ENCODE measurements at places on chromosomes 7 and 10.

DNA sequence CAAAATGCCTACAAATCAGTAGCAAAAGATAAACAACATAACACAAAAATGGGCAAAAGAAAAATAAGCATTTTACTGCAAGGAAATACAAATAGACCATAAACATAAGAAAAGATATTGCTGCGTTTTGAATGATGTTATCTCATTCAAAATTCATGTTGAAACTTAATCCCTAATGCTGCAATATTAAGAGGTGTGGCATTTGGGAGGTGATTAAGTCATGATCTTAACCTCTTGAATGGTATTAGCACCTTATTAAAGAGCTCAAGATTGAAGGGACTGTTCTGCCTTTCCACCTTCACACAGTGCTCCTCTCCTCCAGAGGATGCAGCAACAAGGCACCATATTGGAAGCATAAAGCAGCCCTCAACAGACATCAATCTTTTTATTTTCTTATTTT is 12.4 kb upstream of the TNKS2 start:
- DNase-seq: no peak

GRCh38 chr10:99369126-99369525 is 40.0 kb downstream of the CNNM1 start:
- no peak for DNase-seq

- no peak for DNase-seq
These were observed 35.3 kb upstream of the STARD3NL start for GRCh38 chr7:38142736-38143135.

- no peak for DNase-seq
These were observed 100.8 kb downstream of the MLLT10 start for GRCh38 chr10:21634599-21635365.

DNA sequence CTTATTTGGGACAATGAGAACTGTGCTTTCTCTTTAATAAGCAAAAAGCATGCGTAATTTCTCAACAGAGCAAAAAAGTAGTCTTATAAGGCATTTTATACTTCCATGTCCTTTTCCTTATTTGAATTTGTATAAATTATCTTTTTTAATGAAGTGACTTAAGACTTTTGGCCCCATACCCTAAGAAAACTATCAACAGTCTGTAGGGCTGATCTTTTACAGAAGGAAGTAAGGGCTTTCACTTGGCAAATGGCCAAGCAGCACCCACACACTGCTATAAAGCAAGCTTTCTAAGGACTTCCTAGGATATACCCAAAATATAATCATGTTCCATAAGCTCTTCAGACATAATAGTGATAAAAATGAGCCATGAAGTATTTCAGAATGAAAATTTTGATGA is 3.4 kb downstream of the CRPPA start:
- no peak for DNase-seq

DNA sequence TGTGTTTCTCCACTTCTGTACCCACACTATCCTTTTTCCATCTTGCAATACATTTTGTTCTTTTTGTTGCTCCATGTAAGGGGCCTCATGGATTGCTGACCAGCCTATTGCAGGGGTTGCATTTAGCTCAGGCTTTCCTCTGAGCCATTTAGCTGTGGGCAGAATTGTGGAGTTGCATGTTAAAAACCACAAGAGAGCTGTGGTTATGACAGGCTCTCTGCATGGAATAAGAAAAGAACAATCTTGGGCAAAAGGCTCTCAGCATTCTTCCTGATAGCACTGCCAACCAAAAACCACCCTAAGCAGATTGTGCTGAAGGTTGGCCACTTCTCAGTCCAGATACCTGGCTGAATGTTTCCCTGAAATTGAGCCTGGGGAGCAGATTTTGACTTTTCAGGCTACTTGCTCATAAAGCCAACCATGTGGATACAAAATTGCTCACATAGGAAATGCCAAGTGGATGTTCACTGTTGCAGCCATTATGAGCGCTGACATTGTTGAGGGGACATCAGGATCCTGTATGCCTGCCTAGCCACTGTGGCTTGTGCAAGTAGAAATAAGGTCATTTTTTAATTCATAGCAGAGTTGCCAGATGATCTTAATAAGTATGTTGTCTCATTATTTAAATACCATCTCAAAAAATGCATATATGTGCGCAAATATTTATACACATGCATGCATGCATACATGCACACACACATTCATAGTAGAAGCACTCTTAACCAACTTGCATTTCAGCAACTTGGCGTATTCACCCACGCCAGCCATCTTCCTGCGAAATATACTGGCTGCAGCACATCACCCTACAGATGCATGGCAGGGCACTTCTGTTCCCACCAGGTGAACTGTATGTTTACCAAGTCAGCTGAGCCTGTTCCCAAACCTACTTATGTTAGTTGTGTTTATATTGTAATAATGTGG is 695.4 kb downstream of the LRMDA start:
- no peak for DNase-seq

DNA sequence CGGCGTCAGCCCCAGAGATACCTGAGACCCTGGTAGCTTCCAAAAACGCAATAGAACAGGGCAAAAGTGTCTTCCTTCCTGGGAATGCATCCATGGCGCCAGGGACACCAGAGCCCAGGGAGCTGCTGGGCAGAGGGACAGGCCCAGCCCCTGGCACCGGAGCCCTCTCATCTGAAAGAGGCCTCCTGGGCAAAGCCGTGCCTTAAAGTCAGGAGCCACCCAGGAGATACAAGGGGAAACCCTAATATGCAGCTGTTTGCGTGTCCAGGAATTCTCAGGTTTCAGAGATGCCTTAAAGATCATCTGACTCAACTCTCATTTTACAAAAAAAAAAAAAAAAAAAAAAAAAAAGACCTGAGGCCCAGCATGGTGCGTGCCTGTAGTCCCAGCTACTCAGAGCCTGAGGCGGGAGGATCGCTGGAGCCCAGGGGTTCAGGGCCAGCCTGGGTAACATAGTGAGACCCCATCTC is 28.0 kb downstream of the NUDT1 start:
- DNase-seq: no peak

DNA sequence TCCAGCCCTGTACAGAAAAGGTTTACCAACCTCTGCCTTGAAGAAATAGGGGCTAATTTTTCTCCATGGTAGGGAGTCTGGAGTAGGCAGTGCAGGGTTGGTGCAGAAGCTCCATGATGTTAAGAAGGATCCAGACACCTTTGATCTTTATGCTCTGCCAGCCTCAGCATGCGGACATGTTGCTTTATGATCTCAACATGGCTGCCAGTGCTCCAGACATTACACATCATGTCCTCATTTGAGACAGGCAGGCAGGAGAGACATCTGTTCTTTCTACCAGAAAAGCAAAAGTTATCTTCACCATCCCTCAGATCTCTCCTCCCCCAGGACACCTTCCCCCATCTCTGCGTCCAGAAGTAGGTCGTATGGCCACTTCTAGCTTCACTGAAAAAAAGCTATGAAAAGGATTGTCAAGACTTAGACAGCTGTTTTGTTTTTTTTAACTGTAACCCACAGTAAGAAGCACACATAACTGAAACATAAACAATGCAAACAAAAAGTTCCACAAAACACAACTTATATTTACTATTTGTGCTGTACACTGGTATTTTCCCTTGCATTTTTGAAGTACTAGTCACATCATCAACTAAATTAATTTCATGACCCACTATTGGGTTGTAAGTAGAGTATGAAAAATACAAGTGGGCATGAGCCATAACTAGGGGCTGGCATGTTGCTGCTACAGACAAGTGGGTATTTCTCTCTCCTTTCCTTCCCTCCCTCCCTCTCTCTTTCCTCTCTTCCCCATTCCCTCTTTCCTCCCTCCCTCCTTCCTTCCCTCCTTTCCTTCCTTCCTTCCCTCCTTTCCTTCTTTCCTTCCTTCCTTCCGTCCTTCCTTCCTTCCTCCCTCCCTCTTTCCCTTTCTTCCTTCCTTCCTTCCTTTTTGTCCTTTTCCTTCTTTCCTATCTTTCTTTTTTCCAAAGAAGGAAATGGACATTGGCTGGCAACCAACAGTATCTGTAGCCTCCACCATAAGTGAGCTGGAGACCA is 2.6 kb upstream of the RASSF4 start:
- no peak for DNase-seq

DNA sequence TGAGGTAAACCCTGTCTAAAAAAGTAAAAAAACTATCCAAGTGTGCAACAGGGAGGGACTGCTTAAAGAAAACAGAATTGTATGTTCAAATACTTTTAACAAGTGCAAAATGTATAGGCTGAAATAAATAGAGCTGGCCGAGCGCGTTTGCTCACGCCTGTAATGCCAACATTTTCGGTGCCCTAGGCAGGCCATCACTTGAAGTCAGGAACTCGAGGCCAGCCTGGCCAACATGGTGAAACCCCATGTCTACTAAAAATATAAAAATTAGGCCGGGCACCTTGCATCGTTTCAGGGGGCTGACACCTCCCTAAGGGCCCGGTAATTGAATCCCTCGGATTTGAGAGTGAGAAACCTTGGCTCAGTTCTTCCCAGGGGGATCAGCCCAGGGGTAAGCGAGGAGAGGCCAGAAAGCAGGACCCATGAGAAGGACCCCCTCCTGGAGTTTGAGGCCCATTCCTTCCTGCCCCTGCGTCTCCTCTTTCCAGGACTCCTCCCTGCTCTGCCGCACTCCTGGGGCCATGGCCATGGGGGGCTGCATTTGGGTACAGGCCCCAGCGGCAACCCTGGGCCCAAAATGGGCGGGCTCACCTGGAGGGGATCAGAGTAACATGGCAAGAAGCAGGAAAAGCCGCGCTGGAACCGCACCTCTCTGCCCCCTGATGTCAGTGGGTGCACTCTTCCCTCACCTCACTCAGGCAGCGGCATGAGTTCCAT is 75.5 kb upstream of the TMEM248 start:
- DNase-seq: no peak

- no peak for DNase-seq
These were observed 66.5 kb downstream of the ASB13 start for GRCh38 chr10:5599613-5600520.

DNA sequence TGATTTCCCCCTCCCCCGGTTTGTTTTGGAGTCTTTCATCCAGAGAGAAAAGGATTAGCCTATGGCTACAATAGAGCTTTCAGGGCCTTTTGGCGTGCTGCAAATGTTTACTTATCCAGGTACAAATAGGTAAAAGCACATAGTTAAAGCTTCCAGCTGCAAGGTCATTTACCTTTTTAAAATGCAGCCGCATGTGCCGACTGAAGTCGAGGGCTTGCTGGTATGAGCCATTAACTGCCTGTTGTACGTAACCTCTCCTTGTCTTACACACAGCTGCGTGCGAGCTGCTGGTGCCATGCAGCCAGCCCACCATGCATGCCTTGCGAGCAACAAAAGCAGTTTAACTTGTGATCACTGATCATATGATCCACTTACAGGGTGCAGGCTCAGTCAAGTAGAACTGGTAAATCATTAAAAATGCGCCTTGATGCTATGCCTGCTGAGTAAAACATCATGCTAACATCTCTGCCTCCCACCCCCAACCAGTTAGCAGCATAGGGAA is 866.4 kb downstream of the LRMDA start:
- DNase-seq: no peak

GRCh38 chr7:121274467-121274866 is 54.3 kb upstream of the WNT16 start:
- DNase-seq: no peak

DNA sequence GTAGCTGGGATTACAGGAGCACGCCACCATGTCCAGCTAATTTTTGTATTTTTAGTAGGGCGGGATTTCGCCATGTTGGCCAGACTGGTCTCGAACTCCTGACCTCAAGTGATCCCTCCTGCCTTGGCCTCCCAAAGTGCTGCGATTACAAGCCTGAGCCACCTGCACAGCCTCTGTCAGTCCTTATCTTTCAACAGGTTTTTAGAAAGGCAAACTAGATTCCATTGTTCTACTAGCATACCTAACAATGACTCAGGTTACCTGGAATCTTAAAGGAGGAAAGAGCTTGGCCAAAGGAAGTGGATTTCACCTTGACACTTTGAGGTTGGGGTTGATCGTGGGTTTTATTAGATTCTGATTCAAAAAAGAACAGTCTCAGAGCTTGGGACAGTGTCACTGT is 3.2 kb downstream of the ABCC2 start:
- DNase-seq: no peak

DNA sequence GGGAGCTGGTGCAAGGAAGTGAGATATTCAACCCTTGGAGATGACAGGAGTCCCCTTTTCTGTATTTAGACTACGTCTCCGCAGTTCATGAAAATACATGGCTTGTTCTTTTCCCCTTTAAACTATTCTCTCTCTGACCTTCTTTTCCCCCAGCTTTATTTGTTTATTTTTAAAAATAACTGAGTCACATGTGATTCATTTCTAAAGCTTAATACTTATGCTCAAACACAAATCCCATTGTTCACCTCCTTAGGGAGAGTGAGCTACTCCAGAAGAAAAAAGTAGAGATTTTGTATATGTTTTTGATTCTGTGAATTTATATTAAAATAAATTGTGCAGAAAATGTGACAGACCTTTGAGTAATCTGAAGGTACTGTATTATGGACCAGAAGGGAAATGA is 35.9 kb upstream of the FZD1 start:
- no peak for DNase-seq

DNA sequence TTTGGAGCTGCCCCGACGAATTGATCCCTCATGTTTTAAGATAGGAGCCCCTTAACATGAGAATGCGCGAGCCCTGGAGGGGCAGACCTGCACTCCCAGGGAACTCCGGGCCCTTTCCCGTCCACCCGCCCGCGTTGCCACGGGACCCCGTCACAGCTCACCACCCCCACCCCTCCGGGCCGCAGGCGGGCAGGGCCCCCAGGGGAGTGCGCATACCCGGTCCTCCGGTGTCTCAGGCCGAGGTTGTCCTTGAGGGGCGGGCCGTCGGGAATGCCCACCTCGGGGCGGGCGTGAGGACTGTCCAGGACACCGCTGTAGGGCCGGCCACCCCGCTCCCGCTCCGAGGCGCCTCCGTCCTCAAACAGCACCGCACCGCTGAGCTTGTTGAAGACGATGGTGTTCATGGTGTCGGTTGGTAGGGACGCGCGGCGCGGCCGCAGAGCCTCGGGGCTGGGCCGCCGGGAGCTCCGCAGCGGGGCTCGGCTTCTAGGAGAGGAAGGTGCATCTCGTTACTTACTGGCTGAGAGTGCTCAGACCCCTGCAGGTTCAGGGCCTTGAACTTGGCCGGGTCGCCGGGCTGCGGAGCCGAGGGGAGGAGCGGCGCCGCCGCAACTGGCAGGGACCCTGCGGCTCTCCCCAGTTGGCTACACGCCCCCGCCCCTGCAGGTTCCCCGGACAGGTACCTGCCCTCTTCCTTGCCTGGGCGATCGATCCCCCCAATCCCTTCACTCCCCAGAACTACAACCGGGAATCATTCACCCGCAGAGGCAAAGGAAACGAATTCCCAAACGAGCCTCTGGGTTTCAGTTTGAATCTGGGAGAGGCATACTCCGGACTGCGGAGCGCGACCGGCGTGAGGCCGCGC is 2.4 kb downstream of the MKX start:
- DNase-seq: no peak

- no peak for DNase-seq
These were observed 215.6 kb downstream of the CCSER2 start for GRCh38 chr10:84543948-84544347.

DNA sequence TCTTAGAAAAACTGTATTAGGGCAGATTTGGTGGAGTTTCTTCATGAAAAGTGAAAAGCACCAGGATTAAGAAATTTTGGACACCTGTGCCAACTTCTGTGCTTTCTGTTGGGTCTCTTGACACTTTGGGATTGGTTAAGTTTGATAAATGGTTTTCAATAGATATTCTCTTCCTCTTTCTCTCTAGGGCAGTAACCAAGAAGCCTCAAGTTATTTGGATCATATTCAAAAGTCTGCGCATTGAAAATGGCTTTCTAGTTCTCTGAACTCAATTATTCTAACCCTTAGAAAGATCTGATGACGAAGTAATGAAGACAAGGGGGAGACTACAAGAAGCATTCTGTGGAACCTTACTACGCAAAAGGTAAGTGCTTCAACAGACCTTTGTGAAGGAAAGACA is 144.0 kb upstream of the CCDC6 start:
- DNase-seq: no peak

GRCh38 chr7:27201580-27202017 is 1.7 kb upstream of the HOXA13 start:
- no peak for DNase-seq

Data from occipital lobe (tissue), 3 donors.